ENCODE measurements at places on chromosomes 3 and 15.

DNA sequence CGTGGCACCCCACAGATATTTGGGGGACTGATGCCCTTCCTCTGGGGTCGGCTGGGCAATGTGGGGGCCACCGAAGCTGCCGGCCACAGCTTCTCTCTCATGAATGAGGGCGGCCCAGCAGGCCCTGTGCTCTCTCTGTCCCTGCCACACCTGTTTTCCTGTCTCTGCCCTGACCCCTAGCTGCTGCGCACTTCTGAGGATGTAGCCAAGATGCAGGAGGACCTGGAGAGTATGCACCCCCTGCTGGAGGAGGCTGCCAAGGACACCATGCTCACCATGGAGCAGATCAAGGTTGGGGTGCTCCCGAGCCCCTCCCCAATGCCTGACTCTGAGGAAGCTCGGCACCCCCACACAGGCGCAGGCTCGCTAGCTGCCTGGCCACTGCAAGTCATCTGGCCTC is 59.7 kb downstream of the SEMA3G start:
- peak; percentile 64 for DNase-seq

GRCh38 chr3:171461525-171461917 is 1.3 kb upstream of the TNIK start:
- DNase-seq, result no peak

DNA sequence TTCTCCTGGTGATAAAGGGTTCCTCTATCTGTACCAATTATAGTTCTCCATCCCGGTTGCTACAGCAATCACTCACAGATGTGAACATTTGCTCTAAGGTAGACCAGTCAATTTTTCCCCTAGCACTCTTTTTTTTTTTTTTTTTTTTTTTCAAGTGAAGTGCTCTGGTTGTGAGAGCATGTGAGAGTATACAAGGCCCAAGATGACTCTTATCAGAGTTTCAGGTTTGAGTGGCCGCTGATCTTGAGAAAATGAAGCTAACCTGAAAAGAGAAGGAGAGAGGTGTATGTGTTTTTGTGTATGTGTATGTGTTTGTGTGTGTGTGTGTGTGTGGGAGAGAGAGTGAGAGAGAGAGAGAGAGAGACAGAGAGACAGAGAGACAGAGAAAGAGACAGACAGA is 44.4 kb upstream of the OTOL1 start:
- DNase-seq, result no peak

- DNase-seq, result no peak
Measured at GRCh38 chr3:197364410-197365071, 66.1 kb upstream of the DLG1 start.

- DNase-seq, result no peak
Measured at GRCh38 chr3:25171897-25172296, 256.2 kb upstream of the RARB start.

DNA sequence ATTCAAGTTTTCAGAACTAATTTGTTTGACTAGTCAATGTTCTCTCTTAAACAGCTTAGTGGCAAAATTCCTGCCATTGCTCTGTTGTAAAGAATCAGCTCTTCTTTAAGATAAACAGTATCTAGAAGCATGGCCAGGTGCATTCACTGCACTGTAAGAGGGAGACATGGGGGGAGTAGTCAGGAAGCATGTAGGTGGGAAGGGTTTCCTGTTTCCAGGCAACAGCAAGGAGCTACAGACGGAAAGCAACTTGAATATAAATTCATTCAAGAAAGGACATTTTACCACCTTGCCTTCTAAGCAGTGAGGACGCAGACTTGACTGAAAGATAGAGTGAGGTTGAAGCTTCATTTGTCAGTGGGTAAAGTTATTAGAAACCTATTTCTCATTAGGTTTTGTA is 55.3 kb downstream of the BBX start:
- DNase-seq, result no peak

DNA sequence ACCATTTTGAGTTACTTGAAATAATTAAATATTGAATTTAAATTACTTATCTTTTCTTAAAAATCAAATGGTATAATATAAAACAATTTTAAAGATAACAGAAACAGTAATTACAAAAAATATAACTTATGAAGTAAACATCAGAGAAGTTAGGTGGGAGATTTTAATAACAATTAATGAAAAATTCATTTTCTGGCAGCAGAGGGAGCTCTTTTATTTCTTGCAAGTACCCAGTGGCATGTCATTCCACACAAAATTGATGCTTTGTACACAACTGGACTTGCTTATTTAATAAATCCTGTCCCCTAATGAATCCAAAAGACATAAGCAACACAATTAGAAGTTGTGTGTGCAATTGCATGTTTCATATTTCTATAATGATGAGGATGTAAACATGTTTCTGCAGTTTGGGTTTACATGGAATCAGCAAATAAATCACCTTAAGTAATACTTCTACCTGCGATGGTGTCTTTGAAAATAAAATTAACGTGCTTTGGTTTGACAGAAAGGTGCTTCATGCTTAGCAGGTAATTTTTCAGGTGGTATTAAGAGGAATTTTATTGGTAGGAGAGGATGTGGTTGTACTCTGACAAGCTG is 861.3 kb downstream of the ZPLD1 start:
- DNase-seq, result peak; percentile 19

- DNase-seq, result no peak
Measured at GRCh38 chr15:42608110-42608531, 32.7 kb downstream of the STARD9 start.

DNA sequence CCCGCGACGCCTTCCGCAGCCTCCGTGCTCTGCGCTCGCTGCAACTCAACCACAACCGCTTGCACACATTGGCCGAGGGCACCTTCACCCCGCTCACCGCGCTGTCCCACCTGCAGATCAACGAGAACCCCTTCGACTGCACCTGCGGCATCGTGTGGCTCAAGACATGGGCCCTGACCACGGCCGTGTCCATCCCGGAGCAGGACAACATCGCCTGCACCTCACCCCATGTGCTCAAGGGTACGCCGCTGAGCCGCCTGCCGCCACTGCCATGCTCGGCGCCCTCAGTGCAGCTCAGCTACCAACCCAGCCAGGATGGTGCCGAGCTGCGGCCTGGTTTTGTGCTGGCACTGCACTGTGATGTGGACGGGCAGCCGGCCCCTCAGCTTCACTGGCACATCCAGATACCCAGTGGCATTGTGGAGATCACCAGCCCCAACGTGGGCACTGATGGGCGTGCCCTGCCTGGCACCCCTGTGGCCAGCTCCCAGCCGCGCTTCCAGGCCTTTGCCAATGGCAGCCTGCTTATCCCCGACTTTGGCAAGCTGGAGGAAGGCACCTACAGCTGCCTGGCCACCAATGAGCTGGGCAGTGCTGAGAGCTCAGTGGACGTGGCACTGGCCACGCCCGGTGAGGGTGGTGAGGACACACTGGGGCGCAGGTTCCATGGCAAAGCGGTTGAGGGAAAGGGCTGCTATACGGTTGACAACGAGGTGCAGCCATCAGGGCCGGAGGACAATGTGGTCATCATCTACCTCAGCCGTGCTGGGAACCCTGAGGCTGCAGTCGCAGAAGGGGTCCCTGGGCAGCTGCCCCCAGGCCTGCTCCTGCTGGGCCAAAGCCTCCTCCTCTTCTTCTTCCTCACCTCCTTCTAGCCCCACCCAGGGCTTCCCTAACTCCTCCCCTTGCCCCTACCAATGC is 2.0 kb downstream of the ISLR start:
- no peak for DNase-seq

DNA sequence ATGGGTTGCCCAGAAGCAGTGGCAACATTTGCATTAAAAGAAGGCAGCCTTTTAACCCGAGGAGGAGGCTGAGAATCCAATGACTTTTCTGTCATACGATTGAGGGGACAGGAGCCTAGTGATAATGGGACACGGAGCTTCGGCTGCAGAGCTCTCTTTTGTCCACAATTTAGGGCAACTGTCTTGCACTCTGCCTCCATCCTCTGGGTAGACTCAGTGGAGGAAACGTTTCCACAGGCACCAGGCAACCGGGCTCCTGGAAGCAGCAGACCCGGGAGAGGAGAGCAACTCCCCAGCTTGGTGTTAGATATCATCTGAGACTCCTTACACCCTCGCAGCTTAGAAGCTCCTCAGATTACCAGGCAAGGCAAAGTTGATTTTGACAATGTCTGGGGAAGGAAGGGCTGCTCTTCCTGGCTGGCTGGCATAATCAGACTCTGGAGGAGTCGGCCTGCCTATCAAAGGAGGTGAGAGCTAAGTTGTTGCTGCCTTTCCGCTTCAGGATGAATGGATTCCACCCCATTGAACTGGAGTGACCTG is 43.5 kb upstream of the RNU6-1 start:
- no peak for DNase-seq

DNA sequence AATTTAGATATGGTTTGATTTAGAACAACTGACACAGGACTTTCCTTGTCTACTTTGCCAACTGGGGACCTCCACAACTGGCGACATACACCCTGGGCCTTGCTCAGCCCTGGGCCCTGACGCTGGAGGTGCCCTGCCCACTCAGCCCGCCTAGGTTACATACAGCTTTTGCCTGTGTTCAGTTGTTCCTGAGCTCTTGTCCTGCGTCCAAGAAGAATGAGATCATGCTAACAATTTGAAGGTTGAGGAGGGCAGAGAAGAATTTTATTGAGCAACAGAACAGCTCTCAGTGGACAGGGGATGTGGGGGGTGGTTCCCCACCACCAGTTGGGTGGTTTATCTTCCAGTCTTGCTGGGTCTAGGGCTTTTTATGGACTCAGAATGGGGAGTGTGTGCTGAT is 67.9 kb downstream of the IQCH start:
- DNase-seq, result no peak

DNA sequence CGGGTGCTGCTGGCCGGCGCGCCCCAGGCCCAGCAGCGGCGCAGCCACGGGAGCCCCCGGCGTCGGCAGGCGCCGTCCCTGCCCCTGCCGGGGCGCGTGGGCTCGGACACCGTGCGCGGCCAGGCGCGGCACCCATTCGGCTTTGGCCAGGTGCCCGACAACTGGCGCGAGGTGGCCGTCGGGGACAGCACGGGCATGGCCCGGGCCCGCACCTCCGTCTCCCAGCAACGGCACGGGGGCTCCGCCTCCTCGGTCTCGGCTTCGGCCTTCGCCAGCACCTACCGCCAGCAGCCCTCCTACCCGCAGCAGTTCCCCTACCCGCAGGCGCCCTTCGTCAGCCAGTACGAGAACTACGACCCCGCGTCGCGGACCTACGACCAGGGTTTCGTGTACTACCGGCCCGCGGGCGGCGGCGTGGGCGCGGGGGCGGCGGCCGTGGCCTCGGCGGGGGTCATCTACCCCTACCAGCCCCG is 777 bp downstream of the LOXL1 start:
- DNase-seq, result peak; percentile 6

DNA sequence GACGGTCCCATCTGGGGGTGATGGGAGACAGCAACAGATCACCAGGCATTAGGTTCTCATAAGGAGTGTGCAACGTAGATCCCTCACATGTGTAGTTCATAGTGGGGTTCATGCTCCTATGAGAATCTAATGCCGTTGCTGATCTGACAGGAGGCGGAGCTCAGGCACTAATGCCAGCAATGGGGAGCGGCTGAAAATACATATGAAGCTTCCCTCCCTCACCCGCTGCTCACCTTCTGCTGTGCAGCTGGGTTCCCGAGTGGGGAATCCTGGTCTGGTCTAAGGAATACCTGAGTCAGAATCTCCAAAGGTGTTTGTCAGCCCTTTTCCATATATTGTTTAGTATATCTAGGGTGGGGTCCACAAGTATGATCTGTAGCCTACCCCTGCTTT is 52.3 kb downstream of the CHD2 start:
- no peak for DNase-seq

DNA sequence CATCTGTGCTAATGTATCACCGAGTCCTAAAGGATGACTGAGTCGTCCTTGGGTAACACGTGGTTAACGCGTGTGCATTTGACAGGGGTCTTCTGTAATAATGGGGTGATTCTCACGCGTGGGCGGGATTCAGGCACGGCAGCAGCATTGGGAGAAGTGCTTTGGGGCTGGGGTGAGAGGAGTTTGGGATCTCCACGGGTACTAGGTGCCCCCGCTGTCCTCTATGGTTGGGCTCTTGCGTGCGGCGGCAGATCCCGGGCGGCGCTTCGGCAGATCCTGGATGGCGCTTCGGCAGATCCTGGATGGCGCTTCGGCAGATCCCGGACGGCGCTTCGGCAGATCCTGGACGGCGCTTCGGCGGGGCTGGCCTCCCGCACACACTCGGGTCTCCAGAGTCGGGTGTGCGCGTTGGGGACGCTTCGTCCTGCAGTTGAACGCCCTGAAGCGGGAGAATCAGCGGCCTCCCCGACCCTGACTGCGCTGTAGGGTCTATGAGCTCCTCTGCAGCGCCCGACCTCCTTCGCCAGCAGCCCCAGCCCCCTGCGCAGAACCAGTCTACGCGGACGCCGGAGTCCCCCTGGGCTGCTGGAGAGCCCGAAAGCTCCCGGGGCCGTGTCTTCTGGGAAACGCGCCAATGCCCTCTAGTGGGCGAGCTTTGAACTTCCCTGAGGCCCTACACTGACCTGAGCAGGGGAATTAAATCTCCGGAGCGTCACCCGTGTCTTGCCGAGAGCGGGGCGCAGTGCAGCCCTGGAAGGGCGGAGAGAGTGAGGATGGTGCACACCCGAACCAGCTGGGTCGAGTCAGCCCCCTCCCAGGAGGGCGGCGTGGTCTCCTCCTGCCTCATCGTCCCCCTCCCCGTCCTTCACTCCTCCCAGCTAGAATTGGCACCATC is 48.1 kb upstream of the EPHB3 start:
- DNase-seq, result peak; percentile 69
